NCI-H1930 (cell line): ENCODE measurements at places on chromosomes 12 and 14.

DNA sequence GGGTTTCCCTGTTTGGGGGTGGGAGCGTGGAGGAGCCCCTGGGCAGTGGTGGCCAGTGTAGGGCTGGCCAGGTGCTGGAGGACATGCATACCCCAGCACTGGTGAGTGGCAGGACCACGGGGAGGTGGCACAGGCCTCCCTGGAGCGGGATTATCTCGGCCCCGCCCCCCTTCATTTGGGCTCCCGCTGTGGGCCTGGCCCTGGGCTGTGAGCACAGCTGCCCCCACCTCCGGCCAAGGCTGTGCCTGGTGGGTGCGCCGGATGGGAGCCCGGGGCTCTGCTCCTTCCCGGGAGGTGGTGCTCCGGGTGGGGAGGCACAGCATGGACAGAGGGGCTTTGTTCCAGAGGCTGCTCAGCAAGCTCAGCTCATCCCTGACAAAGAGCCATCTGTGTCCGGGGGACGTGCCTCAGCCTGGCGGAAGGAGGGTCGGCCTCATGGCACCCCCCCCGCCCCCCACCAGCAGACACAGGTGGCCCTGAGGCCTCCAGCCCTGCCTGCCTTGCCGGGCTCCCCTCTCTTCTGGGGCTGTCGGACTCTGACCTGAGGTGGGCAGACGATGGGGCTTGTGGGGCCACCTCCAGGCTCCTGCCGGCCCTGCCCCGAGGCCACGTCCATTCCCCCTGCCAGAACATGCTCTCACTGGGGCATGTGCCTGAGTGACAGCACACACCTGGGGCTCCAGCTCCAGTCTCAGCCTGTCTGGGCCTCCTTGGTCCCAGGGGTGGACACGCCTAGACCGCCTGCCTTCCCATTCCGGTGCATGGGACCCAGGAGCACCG lies 8.4 kb downstream of the TEDC1 start:
- no peak for DNase-seq

- DNase-seq, result no peak
Measured at GRCh38 chr12:3283137-3283680, 206.0 kb downstream of the TSPAN9 start.

DNA sequence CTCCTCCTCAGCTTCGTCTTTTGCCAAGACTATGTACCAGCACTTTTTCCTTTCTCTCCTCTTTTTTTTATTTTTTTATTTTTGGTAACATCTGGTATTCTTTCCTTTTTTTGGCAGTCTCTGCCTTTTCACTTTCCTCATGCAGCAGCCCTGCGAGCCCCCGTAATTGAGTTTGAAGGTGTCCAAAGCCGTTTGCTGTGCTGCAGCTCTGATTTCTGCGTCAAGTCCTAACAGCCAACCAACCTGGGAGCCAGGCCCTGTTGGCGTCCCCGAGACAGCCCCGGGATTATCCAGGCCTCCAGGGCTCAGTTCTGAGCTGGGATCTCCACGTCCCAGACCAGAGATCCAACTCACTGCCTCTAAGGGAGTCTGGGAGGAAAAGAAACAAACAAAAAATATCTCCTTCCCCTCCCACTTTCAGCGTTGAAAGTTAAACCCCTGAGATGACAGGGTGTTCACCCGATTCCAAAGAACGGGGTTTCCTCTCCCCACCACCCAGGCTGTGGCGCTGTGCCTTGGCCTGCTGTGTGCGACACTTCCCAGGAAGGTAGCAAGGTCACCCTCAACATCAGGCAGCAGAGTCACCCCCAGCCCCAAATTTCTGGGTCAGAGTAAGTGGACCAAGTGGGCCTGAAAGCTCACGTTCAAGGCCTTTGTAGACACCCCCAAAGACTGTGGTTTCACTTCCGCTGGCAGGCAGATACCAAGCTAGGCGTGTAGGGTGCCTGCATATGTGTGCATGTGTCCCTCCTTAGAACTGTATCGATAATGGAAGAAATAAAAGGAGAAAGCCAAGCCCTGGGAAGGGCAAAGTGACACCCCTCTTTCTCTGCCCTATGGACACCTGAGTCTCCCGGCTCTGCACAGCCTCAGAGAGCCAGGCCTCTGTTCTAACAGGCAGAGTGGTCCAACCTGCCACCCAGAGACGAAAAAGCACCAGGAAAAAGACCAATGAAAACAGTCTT lies 11.1 kb downstream of the BCL11B start:
- DNase-seq, result no peak

GRCh38 chr12:55996201-55996714 lies 818 bp upstream of the SUOX start:
- DNase-seq, result peak; percentile 29

- peak; percentile 58 for DNase-seq
Measured at GRCh38 chr14:79605849-79606248, 605.5 kb downstream of the DIO2 start.

GRCh38 chr14:105480199-105480746 lies 5.7 kb downstream of the CRIP2 start:
- no peak for DNase-seq

DNA sequence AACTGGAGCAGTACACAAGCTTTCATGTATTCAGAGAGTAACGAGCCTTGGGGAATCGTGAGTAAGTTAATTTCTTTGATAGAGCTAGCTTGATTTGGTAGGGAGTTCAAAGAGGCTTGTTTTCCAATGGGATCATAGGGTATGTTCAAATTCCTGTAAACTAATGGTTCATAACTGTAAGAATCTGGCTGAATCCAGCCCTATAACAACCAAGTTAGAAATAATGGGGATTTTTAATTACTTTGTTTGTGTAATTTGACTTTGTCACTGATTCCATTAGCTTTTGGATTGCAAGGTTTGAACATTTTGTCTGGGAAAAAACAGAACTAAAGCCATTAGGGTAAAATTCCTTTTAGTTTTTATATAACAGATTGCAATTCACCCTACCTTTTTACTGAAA lies 94.0 kb downstream of the WNK1 start:
- DNase-seq, result no peak
